Activated CD8-positive, alpha-beta memory T cell treated with anti-CD3 and anti-CD28 coated beads for 1 hour (primary cell): ENCODE measurements at places on chromosomes 2 and 18.

DNA sequence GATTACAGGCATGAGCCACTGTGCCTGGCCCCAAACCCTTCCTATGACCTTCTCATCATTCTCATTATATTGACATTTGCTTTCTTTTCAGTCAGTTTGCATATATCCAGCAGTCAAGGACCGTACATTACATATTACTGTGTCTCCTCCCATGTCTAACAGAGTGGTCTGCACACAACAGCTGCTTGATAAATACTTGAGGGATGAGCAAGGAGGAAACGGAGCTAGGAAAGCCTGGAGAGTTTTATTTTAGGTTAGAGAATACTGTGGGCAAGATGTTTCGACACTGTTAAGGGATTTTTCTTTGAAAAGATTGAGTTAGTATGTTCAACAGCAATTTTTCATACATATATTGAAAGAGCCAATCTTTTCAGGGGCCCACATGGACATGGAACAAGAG is 76.2 kb upstream of the CHRNA1 start:
- DNase-seq: no peak

- no peak for DNase-seq
Observed at GRCh38 chr2:160407393-160408172, 86.0 kb downstream of the RBMS1 start.

DNA sequence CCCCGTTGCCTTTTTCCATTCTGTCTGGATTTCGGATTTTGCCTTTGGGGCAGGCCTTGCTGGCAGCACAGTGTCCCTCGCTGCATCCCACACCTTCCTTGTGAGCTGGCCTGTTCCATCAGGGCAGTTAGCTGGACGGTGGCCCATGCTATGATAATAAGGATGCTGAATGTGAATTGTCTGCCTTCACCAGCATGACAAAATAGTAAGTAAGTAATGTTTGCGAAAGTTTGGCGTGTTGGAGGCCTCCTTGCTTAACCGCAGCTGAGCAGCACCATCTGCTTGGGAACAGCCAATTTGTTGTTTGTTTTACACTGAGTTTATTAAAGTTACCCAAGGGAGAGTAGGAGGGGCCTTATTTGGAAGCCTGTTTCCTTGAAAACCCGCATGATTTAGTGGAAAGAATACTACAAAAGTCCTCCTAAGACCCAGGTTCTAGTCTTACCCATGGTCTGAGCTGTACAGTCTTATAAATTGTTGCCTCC is 469.7 kb upstream of the FANCL start:
- DNase-seq: no peak

DNA sequence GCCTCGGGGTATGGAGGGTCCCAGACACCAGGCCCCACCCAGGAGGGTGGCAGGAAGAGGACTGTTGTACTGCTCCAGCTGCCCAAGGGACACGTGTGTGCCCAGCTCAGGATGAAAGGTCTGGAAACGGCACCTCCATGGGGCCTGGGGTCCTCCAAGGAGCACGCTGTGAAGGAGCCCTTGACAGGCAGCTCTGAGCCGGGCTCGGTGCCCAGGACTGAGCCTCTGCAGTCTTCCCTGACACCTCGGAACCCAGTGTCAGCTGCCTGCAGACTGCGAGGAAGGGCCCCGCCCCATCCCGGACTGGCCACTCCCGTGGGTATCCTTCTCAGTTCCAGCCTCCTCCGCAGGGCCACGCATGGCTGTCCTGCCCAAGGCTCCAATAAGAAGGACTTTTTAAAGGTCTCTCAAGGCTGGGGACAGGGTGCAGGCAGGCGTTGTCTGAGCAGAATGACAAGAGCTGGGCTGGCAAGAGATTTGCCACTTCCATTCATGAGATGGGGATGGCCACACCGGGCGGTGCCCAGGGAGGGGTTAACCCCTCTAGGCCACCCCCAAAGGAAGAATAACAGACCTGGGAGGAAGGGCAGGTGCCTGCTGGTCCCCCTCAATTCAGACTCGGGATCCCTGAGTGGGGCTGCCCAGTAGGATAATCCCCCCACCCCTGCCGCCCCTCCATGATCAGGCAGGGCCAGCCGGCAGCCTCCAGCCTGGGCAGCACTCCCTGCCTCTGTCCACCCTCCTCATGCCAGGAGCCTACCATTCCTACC is 8.9 kb downstream of the ECEL1 start:
- no peak for DNase-seq

GRCh38 chr2:10145519-10146357 is 23.2 kb downstream of the RRM2 start:
- no peak for DNase-seq

DNA sequence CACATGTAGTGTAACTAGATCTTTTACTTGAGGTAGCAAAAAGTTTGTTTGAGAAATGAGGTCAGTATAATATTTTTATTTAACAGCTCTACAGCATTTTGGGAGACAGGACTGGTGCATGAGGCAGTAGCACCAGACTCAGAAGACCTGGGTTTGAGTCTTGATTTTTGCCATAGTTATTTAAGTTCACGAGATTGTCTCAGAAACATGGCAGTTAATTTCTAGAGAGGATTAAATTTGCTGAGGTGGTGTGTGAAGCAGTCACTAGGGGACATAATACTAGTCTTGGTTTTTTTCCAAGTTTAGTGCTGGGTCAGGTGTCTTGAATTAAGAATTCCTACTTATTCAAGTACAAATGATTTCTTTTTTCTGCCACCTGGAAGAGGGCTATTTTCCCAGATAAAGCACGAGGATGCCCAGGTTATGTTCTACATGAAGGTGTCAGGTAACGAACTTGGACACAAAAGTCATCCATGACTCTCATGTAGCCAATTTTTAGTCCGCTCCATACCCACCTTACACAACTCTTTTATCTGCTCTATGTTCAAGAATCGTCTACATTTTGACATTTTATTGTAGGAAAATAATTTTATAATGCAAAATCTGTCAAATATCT is 1.4 kb downstream of the MARCHF7 start:
- DNase-seq: no peak

- no peak for DNase-seq
Observed at GRCh38 chr2:148680462-148680861, 35.9 kb downstream of the EPC2 start.

DNA sequence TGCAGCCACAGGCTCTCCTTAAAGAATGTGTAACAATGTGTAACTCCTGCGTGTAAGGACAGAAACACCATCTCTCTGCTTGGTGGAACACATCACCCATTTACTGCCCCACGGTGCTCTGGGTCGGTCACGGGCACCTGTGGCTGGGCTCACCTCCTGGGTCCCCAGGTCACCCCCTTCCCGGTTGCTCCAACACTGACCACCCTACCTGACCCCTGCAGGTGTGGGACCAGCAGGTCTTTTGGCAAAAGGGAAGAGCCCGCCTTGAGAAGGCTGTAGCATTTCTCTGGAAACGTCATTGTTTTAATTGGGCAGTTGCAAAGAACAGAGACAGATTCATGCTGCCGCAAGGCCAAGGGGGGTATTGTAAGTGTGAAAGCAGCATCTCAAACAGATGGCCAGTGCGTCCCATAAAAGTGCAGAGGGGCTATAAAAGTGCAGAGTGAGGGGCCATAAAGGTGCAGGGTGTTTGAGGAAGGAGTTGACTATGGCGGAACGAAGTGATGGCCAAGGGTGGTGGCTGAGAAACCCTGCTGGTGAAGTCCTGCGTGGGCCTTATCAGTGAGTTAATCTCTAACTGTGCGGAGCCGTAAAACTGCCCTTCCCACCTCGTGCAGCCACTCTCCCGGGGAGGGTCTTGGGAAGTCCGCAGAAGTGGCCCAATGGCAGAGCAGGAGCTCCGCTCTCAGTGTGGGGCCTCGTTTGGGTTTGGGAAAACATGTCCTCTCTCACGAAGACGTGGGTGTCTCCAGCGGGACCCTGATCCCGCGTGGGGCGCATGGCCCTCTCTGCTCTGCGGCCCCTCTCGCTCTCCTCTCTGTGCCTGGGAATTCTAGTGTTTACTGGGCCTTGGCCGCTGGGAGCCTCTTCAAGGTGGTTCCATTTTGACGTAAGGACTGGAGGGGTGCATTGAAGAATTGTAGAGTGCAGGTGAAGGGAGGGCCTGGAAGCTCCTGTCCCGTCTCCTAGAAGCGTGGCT is 13.7 kb upstream of the NEU4 start:
- no peak for DNase-seq

GRCh38 chr2:30503007-30503694 is 56.1 kb downstream of the LCLAT1 start:
- no peak for DNase-seq

GRCh38 chr2:97775074-97775473 is 61.7 kb downstream of the ZAP70 start:
- no peak for DNase-seq

DNA sequence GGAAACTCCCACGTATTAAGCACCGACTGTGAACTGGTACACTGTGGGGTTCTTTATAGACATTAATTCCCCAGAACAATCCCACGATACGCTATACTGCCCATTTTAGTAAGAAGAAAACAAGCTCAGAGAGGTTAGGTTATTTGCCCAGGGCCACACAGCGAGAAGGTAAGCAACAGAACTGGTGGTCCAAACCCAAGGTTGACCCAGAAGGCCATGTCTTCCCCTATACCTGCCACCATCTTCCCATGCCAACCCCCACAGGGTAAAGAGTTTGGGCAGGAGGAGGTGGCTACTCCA is 69.9 kb downstream of the MARCO start:
- no peak for DNase-seq

- DNase-seq: no peak
Observed at GRCh38 chr2:128876986-128877983, 558.6 kb upstream of the HS6ST1 start.

- DNase-seq: no peak
Observed at GRCh38 chr18:48594471-48595094, 55.8 kb downstream of the CTIF start.

GRCh38 chr18:29874519-29875098 is 1167.9 kb downstream of the DSC3 start:
- no peak for DNase-seq

DNA sequence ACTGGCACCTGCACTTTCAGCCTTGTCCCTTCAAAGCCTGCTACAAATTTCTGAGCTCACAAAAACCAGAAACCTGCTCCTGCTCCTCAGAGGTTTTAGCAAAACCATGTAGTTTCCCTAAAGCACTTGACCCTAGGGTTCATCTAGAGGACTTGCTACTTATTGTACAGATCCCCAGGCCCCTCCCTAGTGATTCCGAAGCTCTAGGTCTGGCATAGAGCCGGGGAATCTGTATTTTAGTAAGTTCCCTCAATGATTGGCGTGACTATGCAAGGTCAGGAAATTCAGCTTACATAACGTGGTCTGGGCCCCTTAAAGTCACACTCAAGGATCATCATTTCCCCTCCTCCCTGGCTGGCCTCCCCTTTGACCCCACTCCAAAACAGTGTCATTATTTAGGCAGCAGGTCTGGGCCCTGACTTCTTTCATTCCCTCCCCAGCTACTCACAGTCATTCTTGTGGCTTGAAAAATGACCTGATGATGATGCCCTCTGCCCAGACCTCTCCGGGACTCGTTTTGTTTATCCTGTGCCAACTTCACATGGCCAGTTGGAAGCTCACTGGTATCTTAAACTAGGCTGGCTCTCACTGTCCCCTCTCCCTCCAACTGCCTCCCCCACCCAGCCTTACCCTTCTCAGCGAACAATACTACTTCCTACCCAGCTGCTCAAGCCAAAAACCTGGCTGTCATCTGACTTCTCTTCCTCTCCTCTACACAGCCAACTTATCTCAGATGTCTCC is 36.0 kb downstream of the WDFY1 start:
- DNase-seq: no peak

GRCh38 chr2:218832081-218832480 is 478 bp upstream of the PRKAG3 start:
- no peak for DNase-seq

GRCh38 chr2:8761529-8762164 is 75.8 kb downstream of the KIDINS220 start:
- no peak for DNase-seq

GRCh38 chr2:160510617-160511016 is 17.0 kb upstream of the RBMS1 start:
- no peak for DNase-seq

DNA sequence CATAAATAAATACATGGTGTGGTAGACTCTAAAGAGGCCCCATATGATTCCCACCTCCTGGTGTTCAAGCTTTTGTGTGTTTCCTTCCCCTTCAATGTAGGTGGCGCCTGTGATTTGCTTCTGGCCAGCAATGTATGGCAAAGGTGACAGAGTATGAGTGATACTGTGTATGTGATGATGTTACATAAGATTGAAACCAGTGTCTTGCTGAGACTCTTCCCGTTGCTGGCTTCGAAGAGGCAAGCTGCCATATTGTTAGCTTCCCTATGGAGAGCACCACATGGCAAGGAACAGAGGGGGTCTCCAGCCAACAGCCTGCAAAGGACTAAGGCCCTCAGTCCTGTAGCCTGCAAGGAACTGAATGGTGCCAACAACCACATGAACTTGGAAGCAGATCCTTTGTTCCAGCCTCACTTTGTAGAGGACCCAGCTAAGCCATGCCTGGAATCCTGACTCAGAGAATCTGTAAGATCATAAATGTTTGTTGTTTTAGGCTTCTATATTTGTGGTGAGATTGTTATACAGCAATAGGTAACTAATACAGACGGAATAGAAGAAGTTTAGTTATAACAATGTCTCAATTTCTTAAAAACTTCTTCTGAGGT is 1.7 kb upstream of the SMAD4 start:
- DNase-seq: no peak

- DNase-seq: no peak
Observed at GRCh38 chr2:47598476-47598875, 184.5 kb upstream of the MSH6 start.

DNA sequence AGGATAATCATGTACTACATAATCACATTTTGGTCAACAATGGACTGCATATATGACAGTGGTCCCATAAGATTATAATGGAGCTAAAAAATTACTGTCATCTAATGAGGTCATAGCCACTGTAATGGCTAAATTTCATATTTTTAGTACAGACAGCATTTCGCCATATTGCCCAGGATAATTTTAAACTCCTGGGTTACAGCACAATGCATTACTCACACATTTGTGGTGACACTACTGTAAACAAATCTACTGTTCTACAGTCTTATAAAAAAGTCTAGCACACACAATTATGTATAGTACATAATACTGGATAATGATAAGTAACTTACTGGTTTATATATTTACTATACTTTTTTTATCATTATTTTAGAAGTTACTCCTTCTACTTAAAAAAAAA is 12.8 kb downstream of the EIF2AK2 start:
- no peak for DNase-seq

- no peak for DNase-seq
Observed at GRCh38 chr2:171958475-171958874, 36.2 kb downstream of the HAT1 start.

DNA sequence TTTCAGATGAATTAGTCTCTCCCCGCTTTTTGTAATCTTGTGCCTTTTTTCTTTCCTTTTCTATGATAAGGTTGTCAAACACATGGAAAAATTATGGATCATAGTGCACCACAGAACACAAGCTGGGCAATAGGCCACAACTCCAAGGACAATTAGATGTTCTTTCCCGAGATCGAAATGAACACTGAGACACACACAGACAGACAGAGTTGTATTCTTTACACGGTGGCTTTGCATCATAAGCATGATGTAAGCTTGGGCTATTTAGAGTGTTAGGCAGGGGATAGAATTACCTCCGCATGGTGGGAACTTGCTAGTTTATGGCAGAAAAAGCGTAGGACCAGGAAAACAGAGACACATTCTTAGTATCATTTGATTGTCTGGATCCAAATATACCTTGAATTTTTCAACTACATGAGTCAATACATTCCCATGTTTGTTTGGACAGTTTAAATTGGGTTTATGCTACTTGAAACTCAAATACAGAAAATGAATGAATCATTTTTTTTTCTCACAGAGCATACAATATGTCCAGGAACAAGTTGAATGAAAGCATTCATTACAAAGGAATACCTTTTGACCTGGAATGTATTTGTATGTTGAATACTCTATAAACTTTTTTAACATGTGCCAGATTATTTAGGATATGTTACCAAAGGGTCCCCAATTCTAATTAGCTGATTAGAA is 1611.5 kb upstream of the TMEFF2 start:
- no peak for DNase-seq

- DNase-seq: no peak
Observed at GRCh38 chr2:173087793-173088496, 12.3 kb downstream of the MAP3K20 start.
